ENCODE measurements at places on chromosomes 16 and 17.

GRCh38 chr16:3645504-3646347 lies 8.8 kb upstream of the DNASE1 start:
- H3K27ac ChIP-seq: no peak overlapping the region
- peak; percentile 44 for DNase-seq
- no peaks in the 10 kb centered on the region for H3K27me3 ChIP-seq
- H3K4me3 ChIP-seq: no peak overlapping the region

- peaks cover 6% of the 10 kb centered on the region for H3K36me3 ChIP-seq
- H3K27ac ChIP-seq: no peak overlapping the region
- no peaks in the 10 kb centered on the region for H3K4me1 ChIP-seq
- no peak overlapping the region for H3K4me3 ChIP-seq
- H3K27me3 ChIP-seq: no peaks in the 10 kb centered on the region
Measured at GRCh38 chr17:72764632-72765041, 327.9 kb downstream of the SLC39A11 start.

- no peak overlapping the region for H3K4me3 ChIP-seq
- no peaks in the 10 kb centered on the region for H3K4me1 ChIP-seq
- H3K27me3 ChIP-seq: no peaks in the 10 kb centered on the region
- H3K36me3 ChIP-seq: no peaks in the 10 kb centered on the region
- no peak overlapping the region for H3K27ac ChIP-seq
Measured at GRCh38 chr16:80176114-80176513, 364.7 kb upstream of the DYNLRB2 start.

DNA sequence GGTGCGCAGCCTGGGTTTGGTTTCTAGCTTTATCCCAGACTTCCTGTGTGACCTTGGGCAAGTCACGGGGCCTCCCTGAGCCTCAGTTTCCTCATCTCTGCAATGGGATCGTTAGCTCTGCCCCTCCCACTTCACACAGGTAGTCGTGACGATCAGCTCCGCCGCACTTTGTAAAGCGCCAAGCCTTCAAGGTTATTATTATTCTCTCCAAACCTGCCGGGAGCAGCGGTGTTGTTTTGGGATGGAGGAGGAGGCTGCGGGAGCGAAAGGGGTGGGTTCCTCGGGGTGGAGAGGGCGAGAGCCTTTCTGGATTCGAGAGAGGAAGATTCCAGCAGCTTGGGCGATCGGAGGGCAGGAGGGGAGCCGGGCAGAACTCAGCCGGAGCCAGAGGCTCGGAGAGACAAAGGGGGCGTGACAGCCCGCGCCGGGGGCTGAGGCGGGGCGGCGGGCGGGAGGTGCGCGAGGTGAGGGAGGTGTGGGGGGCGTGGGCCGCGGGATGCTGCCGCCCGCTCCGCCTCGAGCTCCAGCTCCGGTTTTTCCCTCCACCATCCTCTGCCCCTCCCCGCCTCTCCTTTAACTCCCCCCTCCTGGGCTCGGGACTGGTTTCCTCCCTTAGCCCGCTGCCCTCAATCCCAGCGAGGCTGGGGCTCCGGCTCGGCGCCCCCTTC lies at the start of gene EFNB3:
TSS of gene EFNB3 (plus strand) at position 602 of the 668 bp plus-strand sequence. CDS start 397 bp downstream, outside the sequence.
- no peak for DNase-seq
- H3K27ac ChIP-seq: no peak within 1 kb of the TSS
- peak within 1 kb of the TSS; percentile 58 for H3K4me3 ChIP-seq
- H3K27me3 ChIP-seq: peaks cover 35% of the 10 kb centered on the region
- H3K4me1 ChIP-seq: peaks cover 20% of the 10 kb centered on the region

DNA sequence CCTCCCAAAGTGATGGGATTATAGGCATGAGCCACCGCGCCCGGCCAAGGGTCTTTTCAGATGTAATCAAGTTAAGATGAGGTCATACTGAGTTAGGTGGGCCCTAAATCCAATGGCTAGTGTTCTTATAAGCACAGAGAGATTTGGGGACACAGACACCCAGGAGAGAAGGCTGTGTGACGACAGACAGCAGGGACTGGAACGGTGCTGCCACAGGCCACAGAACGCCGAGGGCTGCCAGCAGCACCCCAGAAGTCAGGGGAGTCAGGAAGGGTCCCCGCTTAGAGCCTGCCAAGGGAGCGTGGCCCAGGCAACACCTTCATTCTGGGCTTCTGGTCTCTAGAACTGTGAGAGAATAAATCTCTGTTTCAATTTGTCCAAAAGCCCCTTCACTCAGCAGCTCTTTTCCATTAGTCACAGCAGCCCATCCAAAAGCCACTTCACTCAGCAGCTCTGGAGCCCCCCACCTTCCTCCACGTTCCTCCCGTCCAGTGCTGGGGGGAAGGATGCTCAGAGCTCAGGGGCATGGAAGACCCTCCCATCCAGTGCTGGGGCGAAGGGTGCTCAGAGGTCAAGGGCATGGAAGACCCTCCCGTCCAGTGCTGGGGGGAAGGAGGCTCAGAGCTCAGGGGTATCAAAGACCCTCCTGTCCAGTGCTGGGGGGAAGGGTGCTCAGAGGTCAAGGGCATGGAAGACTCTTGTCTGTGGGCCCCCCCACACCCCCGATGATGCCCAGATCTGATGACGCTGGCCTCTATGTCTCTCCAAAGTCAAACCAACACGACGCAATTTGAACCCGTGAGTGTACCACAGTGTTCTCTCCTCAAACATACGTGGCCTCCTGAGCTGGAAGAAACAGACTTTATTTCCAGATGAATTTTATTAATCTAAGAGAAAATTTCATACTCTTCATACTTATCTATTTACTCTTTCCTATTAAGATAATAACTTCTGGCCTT lies 11.9 kb downstream of the RAB40B start:
- no peak overlapping the region for H3K4me3 ChIP-seq
- no peaks in the 10 kb centered on the region for H3K27me3 ChIP-seq
- H3K36me3 ChIP-seq: no peaks in the 10 kb centered on the region
- DNase-seq: no peak
- H3K27ac ChIP-seq: peak overlapping the region; percentile 50
- H3K4me1 ChIP-seq: peaks cover 10% of the 10 kb centered on the region

GRCh38 chr16:19716183-19716582 lies 1.8 kb downstream of the KNOP1 start:
- peak overlapping the region; percentile 47 for H3K27ac ChIP-seq
- no peak for DNase-seq
- no peak overlapping the region for H3K4me3 ChIP-seq

DNA sequence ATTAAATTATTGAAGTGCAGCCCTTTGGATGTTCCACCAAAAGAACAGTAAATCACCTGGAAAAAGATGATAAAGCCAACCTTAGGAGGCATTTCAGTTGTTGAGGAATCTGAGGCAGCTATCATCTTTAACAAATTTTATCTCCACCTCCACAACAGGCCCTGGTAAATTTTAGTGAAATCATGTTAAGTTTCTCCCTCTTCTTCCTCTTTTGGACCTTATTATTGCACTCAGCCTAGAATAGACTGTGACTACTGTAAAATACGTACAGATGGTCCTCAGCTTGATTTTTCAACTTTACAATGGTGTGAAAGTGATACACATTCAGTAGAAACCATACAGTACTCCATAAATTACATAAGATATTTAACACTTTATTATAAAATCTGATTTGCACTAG lies 90.3 kb downstream of the USP32 start:
- H3K27me3 ChIP-seq: no peaks in the 10 kb centered on the region
- H3K4me3 ChIP-seq: no peak overlapping the region
- H3K4me1 ChIP-seq: no peaks in the 10 kb centered on the region
- H3K27ac ChIP-seq: no peak overlapping the region
- H3K36me3 ChIP-seq: no peaks in the 10 kb centered on the region

- H3K36me3 ChIP-seq: no peaks in the 10 kb centered on the region
- H3K27ac ChIP-seq: no peak overlapping the region
- H3K4me3 ChIP-seq: no peak overlapping the region
- no peaks in the 10 kb centered on the region for H3K4me1 ChIP-seq
Measured at GRCh38 chr17:33261820-33262219, 31.3 kb downstream of the ASIC2 start.

All from suprapubic skin (tissue), 4 donors.